Astrocyte of the spinal cord (primary cell): ENCODE measurements at places on chromosomes 1 and 21.

DNA sequence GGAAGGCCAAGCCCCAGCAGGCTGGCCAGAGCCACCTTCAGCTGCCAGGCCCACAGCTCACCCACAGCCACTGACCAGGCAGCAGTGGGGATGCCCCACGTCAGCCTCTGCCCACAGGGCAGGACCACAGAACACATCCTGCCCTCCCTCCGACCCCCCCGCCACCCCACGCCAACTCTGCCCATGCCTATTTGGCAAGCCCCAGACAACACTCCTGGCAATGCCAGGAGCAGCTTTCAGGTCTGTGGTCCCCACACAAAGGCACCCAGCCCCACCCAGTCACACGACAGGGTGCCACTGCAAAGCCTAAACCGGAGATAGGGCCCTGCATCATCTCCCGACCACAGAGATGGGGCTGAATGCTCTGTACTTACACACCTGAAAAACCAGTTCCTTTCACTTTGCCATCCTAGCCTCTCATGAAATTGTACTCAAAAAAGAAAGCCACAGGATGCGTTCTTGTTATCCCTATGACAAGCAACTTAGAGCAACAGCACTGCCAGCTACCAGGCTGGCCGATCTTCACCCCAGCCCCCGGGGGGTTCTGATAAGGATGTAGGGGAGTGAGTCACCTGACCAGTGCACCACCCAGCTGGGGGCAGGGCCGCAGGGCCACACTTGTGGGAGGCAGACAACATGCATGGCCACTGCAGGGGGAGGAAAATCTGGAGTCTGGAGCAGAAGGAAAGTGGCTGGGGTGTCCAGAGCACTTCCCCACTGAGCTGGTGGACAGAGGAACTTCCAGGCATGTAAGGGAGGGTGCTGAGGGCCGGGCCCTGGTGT is 36.2 kb downstream of the UBE2G2 start:
- DNase-seq, result peak; percentile 10

- DNase-seq, result peak; percentile 31
Observed at GRCh38 chr1:150596095-150596892, 16.9 kb upstream of the MCL1 start.

DNA sequence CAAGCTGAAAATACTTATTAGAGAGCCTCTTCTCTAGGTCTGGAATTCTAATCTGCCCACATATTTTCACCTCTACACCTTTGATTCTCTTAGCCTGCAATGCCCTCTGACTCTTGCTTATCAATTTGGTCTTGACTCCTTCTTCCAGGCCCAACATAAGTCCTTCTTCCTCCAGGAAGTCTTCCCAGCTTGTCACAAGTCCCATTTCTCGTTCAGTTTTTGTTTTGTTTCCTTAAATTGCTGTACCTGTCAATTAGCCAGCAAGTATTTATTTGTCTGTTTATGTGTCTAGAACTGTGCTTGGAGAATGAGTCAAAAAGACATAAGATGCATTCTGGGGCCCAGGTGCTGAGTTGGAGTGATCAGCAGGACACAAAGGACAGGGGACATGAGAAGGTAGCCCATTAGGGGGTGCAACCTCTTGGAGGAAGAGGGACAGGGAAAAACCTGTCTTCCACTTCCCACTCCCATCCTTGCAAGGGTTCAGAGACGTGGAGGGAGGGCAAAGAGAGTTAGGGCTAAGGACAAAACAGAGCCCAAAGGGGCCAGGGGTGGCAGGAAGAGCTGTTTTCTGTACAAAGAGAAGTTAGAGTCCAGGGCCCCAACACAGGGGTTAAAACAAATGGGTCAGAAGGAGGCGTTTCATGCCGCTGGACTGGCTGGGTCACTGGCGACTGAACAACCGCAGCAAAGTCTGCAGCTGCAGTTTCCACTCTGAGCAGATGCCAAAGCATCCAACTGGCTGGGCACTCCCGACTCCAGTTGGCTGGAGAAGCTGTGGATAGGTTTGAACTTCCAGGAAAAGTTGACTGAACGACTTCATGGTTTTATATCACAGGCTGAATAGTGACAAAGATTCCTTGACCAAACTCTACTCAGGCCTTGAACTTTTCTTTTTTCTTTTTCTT is 10.7 kb upstream of the CNR2 start:
- DNase-seq, result no peak

DNA sequence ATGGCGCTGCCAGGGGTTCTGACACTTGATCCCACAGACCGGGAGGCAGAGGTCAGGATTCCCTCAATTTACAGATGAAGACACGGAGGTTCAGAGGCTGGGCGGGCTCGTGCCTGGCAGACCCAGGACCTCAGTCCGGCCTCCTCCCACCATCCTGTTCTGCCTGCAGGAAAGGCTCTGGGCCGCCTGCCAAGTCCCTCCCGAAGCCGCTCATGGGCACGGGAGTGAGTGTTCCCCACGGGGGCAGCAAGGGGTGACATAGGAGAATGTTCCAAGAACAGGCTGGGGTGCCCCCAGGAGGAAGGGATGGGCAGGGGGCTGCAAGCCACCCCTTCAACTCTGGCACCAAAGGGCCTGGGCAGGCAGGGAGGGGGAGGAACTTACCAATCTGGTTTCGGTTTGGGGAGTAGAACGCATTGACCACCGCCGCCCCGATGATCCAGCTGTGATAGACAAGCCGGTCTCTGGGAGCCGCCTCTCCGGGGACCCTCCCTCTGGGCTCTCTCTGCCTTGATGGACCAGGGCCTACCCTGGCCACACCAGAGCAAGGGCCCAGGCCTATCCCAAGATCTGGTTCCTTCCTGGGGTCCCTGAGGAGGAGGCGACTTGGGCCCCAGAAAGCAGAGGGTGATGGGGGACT is 7.5 kb downstream of the PRXL2B start:
- peak; percentile 9 for DNase-seq

DNA sequence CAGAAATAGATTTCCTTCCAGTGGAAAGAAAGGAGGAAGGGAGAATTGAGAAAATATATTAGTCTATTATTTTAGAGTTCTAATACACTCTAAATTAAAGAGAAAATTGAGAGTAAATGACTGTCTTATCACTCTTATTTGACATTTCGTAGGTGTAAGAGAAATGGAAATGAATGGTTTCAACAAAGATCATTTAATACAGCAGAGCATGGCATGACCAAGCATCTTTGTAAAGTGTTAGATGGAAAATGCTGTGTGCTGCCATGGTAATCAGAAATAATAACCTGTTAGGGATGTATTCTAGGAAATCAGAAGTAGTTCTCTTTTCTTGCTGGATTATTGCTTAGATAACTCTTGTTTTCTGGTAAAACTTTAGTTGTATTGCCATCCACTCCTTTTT is 90.9 kb downstream of the GIPC2 start:
- DNase-seq, result no peak
